Upper lobe of left lung (tissue), 6 donors: ENCODE measurements at places on chromosomes 4 and X. TPM values are rescaled to one million over a fixed set of nuclear protein-coding genes. Genes with fewer than 3 reads are reported as not detected.

SLBP gene
- 37.2 TPM for total RNA-seq

- peak; percentile 42 for DNase-seq
Observed at GRCh38 chr4:56662782-56663468, 18.2 kb downstream of the HOPX start.

DNA sequence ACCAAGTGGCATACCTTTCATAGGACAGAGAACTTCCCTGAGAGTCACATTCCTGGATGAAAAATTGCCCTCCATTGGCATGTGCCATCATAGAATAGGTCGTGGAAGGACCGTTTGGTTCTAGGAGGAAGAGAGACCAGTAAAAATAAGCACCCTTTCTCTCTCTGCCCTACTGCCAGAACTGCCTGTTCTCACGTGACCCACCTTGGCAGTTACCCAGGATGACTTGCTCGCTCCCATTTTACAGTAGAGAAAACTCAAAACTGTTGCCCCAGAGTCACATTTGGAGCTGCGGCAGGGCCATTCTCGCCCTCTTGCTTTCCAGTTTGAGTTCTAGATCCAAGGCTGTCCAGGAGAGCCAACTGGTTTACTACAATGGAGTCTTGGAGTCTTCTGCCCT is 1.1 kb upstream of the NLGN3 start:
- DNase-seq: no peak

MGAT4D gene
- not detected for total RNA-seq

MID1IP1 gene
- 119 TPM for total RNA-seq

STPG2 gene
- 0.49 TPM for total RNA-seq

DNA sequence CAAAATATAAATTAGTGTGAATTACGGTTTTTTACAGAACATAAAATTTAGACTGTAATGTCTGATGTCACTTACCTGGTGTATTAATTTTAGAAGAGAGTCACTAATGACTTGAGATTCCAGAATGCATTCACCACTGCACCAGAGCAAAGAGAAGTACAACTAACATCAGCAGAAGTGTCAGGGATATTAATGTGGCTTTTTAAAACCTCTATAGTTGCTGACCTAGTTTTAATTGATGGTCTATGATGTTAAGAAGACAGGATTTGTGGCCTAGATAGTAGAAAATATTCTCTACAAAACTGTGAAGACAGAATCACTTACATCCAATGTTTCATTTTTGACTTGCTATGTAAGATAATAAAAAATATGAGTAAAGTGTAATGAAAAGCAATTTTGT is 1181.6 kb downstream of the RAPGEF2 start:
- no peak for DNase-seq

- no peak for DNase-seq
Observed at GRCh38 chr4:106773076-106773905, 262.8 kb downstream of the DKK2 start.

DNA sequence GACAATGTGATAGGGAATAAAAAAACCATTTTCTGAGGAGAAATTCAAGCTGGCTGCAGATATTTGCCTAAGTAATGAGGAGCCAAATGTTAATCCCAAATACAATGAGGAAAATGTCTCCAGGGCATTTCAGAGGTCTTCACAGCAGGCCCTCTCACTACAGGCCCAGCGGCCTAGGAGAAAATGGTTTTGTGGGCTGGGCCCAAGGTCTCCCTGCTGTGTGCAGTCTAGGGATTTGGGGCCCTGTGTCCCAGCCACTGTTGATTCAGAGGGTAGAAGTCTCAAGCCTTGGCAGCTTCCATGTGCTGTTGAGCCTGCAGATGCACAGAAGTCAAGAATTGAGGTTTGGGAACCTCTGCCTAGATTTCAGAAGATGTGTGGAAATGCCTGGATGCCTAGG is 778.7 kb downstream of the CENPC start:
- DNase-seq: no peak

DNA sequence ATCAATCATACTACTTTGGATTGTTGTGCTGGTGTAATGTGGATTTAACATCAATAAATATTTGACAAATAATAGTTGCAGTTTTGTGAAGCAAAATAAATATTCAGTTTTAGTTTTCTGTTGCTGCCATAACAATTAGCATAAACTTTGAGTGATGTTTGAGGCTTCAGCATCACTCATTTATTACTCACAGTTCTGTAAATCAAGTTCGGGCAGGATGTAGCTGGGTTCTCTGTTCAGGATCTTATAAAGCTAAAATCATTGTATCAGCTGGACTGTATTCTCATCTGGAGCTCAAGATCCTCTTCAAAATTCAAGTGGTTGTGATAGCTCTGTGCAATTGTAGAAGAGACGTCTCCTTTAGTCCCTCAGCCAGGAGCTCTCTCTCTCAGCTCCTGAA is 81.7 kb downstream of the CBR4 start:
- DNase-seq: no peak

MXRA5 gene
- total RNA-seq: 1.5 TPM

GRCh38 chr4:3202836-3203820 is 45.8 kb upstream of the MSANTD1 start:
- DNase-seq: no peak

- no peak for DNase-seq
Observed at GRCh38 chr4:78446619-78447018, 105.0 kb upstream of the ANXA3 start.

DNA sequence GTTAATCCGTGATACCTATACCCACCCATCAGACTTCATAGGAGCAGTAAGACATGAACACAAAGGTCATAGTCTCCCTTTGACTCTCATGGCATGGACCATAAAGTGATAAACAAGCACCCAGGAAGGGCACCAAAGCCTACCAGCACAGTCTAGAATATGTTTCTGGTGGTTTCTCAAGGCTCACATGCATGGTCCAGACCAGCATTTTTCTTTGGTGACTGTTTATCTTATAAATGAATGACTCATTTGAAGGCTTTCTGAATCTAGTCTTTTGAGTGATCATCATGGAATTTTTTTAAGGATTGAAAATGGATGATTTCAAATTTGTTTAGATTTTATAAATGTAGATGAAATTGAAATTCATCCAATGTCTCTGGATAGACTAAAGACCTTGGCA is 32.0 kb upstream of the AMELX start:
- no peak for DNase-seq

DNA sequence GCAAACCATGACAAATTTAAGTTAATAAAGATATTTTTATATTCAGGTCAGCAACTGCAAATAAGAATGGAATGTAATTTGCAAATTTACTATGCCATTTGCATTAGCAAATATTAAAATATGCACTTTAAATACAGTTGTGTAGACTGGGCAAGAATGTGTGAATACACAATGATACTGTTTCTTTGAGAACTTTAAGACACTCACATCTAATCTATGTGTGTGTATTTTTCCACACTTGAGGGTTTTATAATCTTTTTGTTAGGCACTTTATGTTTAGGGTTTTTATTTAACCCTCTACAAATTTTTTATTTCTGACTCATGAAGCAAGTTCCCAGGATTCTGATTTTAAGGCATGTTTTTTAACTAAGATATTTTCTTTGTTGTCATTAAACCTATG is 23.9 kb upstream of the NDNF start:
- DNase-seq: no peak

DNA sequence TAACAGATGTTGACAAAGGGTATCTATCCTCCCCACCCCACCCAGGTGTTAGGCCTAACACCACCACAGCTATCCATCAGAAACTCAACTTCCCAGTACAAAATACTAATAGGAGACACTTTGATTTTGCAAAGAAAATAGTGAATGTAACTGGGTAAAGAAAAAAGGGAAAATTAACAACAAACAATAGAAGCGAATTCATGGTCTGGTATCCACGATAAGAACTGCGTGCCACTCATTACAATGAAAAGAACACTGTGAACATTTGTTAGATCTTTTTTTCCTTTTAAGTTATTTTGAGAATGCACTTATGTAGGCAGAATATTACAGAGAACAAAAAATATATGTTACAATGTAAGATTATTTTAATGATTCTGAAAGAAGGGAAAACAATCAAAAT is 12.0 kb downstream of the TSPAN5 start:
- no peak for DNase-seq

DNA sequence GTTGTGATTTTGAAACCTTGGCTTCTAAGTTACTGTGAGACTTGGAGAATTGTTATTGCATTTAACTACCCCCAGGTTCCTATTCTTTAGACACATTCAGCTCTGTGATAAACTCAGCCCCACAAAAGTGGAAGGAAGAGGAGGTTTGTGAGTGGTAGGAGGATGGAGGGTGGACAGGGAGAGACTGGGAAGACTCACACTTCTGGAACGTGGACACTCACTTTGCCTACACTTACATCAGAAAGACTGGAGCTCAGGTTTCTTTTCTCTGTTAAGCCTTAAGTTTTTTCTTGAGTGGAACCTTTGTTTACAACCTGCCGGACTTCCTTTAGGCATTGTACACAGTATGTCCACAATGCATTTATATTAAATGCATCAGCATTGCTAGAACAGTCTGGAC is 99.0 kb downstream of the AREG start:
- no peak for DNase-seq

DNA sequence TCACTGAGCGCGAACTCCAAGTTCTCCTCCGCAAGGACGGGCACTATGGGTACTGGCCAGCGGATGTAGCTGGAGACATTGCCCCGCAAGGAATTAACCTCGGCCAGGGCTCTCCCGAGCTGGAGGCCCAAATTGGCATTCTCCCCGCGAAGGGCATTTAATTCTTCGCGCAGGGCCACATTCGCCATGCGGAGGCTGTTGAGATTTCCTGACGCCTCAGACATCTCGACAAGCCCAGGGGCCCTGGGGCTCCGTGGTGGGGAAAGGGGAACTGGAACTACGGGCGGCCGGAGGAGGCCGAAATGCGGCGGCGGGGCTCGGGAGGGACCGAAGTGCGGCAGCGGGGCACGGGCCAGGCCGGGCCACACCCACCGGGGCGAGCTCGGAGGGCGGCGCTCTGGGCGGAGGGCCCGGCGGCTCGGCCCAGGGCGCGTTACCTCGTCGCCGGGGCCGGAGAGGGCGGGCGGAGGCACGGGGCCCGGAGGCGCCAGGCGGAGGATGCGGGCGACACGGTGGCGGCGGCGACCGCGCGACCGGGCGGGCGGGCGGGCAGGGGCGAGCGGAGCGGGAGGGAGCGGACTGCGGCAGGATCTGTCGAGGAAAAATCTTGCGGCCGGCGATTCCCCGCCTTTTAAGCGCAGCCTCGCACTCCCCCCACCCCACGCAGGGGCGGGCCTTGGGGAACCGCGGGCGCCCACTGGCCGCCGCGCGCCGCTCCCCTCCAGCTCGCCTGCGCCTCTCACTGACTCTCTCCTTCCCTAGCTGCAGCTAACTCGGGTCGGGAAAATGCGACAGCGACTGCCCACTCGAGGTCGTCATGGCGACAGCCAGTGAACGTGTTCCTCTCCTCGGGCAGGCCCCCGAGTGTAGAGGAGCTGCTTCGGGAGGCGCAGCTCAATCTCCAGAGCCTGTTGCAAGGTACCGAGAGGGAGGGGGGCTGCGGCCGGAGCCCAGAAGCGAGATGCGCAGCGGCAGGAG is at the start of gene RTL5:
TSS of gene RTL5 (minus strand) at position 599 of the 978 bp plus-strand sequence.
- DNase-seq: peak; percentile 92

GABRQ gene
- total RNA-seq: not detected

DNA sequence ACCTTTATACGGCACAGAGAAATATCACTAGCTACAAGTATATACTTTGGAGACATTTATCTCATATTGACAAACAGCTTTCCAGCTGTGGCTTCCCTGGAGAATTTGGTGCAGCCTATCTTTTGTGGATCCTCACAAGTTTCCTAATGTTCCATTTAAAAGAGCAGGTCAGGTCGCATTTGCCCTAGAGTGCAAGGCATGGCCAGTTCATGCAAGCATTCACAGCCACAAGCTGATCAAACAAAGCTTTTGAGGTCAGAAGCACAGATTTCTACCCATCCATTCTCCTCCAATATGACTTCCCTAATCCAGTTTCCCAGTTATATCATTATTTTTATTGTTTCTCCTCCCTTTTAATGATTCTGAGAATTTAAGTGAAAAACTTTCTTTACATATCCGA is 1008.4 kb upstream of the AGA start:
- DNase-seq: no peak

- DNase-seq: no peak
Observed at GRCh38 chr4:7244751-7245320, 52.5 kb downstream of the SORCS2 start.

CCNB3 gene
- total RNA-seq: 2.9 TPM

DNA sequence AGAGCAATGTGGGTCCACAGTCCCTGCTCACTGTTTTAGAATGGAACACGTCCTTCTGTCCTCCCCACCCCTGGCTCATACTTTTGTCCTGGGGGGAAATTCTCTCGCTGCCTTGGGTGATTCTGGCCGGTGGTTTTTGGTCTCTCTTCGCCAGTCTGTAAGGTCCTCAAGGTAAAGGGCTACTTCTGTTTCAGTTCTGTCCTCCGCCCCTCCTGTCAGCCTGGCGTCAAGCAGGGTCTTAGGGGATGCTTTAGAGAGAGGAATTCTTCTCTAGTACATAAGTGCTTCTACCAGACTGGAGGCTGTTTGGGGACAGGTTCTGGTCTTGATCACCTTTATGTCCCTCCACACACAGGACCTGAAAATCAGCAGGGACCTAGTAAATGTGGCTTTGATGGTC is 617 bp upstream of the MRFAP1L1 start:
- DNase-seq: no peak
